CD4-positive, alpha-beta T cell (primary cell): ENCODE measurements at places on chromosomes 12 and 14. TPM values are rescaled to one million over a fixed set of nuclear protein-coding genes. Genes with fewer than 3 reads are reported as not detected.

The EPS8 gene
- 0.80 TPM for total RNA-seq

The HSP90AA1 gene
- 451 TPM for total RNA-seq

The EIF2S3B gene
- 1.1 TPM for total RNA-seq

The ABCD2 gene
- 2.2 TPM for total RNA-seq

The HNF1A gene
- not detected for total RNA-seq

The NGDN gene
- 146 TPM for total RNA-seq

The AMIGO2 gene
- 10.1 TPM for total RNA-seq

The POC1B gene
- total RNA-seq: 14.9 TPM

- H3K36me3 ChIP-seq: no peaks in the 10 kb centered on the region
- DNase-seq: no peak
- no peak overlapping the region for H3K27ac ChIP-seq
- no peak overlapping the region for H3K4me3 ChIP-seq
- no peaks in the 10 kb centered on the region for H3K27me3 ChIP-seq
- no peaks in the 10 kb centered on the region for H3K4me1 ChIP-seq
Observed at GRCh38 chr12:127223011-127223410, 1044.0 kb upstream of the TMEM132C start.

DNA sequence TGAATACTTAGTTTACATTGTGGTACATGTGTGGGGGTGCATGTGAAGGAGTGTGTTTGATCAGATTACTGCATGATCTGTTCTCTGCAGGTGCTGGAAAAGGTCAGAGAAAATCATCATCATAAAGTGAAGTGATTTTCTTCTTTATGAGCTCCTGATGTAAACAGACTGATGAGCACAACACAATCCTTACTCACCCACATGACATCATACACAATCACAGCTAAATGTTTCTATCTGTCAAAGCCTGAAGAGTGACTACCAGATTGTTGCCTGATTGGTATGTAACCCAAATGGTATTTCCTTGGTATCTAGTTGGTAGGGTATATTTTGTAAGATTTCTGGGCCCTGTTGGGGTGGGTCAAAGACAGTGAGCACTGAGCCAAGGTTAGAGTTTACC is 270.8 kb downstream of the FOXG1 start:
- no peaks in the 10 kb centered on the region for H3K36me3 ChIP-seq
- no peak overlapping the region for H3K27ac ChIP-seq
- H3K4me1 ChIP-seq: no peaks in the 10 kb centered on the region
- no peak for DNase-seq

DNA sequence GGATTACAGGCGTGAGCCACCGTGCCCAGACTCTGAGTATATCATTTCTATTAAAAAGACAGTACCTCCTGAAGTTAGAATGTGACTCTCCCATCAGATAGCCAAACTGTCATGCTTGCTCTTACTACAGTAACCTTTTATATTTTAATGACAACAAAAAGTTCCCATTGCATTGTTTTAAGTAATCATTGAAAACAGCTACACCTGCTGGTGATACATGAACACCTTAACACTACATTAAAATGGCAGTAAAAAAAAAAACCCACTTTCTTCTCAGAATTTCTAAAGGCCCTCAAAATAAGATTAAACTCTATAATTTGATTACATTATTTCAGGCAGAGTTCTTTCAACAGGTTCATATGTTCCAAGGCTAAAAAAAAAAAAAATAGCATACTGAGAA is 76.7 kb downstream of the SH2B3 start:
- H3K4me3 ChIP-seq: no peak overlapping the region
- H3K27ac ChIP-seq: no peak overlapping the region
- DNase-seq: no peak
- no peaks in the 10 kb centered on the region for H3K27me3 ChIP-seq
- H3K4me1 ChIP-seq: no peaks in the 10 kb centered on the region

DNA sequence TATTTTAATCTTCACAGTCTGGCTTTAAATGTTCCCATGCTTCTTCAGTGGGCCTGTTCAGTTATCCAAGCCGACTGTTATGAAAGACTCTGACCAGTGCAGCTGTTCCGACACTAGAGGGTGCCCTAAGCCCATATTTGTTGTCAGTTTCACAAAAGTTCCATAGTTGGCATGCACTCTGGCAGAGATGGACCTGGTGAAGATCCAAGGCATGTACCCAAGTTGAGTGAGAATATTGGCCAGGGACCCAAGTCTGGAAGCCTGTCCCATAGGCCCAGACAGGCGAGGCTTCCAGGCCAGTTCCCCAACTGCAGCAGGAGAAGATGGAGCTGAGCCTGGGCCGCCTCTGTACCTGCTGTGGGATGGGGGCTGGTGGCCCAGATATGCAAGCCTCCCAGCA is 27.4 kb upstream of the GUCY2C start:
- H3K4me1 ChIP-seq: no peaks in the 10 kb centered on the region
- H3K27me3 ChIP-seq: no peaks in the 10 kb centered on the region
- no peak overlapping the region for H3K27ac ChIP-seq
- DNase-seq: peak; percentile 48
- H3K36me3 ChIP-seq: no peaks in the 10 kb centered on the region

DNA sequence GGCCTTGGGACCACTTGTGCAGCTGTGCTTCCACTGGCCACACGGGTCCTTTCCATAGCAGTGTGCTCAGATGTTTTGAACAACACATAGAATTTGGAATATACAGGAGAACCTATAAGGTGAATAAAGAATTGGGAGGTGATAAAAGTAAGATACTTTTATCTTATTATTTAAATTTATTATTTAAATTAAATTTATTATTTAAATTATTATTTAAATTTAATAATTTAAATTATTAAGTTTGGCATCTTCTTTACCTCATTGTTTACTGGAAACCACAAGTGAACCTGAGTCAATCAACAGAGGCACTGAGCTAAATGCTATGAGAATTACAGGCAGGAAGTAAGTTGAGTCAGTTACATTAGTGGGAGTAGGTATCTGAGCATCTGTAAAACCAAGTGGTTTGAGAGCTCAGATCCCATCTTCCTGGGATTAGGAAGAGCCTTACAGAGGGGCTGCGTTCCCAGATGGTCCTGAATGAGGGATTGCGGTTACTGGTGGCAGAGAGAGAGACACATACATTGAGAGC is 103.1 kb downstream of the ESR2 start:
- H3K27me3 ChIP-seq: no peaks in the 10 kb centered on the region
- H3K36me3 ChIP-seq: peaks cover 64% of the 10 kb centered on the region
- no peak overlapping the region for H3K27ac ChIP-seq
- peaks cover 16% of the 10 kb centered on the region for H3K4me1 ChIP-seq
- DNase-seq: no peak

GRCh38 chr14:83709116-83709515 is 1820.8 kb upstream of the FLRT2 start:
- no peak overlapping the region for H3K4me3 ChIP-seq
- no peaks in the 10 kb centered on the region for H3K27me3 ChIP-seq
- no peaks in the 10 kb centered on the region for H3K4me1 ChIP-seq
- DNase-seq: no peak
- H3K27ac ChIP-seq: no peak overlapping the region

DNA sequence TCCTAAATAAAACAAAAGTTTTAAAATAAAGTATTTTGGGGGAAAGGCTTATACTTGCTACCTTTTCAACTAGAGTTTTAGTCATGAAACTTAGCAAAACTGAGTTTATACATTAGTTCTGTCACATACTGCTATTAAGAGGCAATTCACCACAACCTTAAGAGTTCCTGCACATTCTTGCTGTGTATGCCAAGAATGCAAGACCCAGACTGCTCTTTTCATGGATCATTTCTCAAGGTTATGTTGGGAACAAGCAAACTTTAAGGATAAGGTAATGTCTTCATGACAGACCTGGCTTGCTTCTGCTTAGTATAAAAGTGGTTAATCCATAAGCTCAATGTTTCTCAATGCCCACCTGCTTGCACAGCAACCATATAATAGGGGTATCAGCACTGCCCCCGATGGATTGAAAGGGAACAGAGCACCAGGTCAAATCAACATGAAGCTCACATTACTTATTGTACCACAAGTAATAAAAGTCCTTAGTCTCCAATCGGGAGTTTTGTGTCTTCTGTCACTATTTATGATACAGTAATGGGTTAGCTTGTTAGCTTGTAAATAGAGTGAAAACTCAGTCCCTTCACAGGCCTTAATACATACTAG is 67.6 kb downstream of the KIF21A start:
- H3K4me1 ChIP-seq: no peaks in the 10 kb centered on the region
- H3K4me3 ChIP-seq: no peak overlapping the region
- peak; percentile 13 for DNase-seq
- no peaks in the 10 kb centered on the region for H3K27me3 ChIP-seq

- no peak for DNase-seq
- H3K27me3 ChIP-seq: no peaks in the 10 kb centered on the region
- H3K27ac ChIP-seq: no peak overlapping the region
- no peaks in the 10 kb centered on the region for H3K4me1 ChIP-seq
Observed at GRCh38 chr14:90641168-90641567, 175.1 kb downstream of the TTC7B start.

GRCh38 chr14:76867516-76868453 is 41.6 kb downstream of the LRRC74A start:
- no peaks in the 10 kb centered on the region for H3K36me3 ChIP-seq
- peak overlapping the region; percentile 1 for H3K4me3 ChIP-seq
- no peaks in the 10 kb centered on the region for H3K27me3 ChIP-seq
- H3K4me1 ChIP-seq: peaks cover 33% of the 10 kb centered on the region
- peak; percentile 29 for DNase-seq

- H3K4me1 ChIP-seq: peaks cover 7% of the 10 kb centered on the region
- H3K4me3 ChIP-seq: no peak within 1 kb of the TSS
- H3K27me3 ChIP-seq: peaks cover 6% of the 10 kb centered on the region
- no peaks in the 10 kb centered on the region for H3K36me3 ChIP-seq
Observed at GRCh38 chr14:37172024-37172869, at the start of gene SLC25A21. Gene SLC25A21, minus strand, starts transcription at chr14:37172606.

DNA sequence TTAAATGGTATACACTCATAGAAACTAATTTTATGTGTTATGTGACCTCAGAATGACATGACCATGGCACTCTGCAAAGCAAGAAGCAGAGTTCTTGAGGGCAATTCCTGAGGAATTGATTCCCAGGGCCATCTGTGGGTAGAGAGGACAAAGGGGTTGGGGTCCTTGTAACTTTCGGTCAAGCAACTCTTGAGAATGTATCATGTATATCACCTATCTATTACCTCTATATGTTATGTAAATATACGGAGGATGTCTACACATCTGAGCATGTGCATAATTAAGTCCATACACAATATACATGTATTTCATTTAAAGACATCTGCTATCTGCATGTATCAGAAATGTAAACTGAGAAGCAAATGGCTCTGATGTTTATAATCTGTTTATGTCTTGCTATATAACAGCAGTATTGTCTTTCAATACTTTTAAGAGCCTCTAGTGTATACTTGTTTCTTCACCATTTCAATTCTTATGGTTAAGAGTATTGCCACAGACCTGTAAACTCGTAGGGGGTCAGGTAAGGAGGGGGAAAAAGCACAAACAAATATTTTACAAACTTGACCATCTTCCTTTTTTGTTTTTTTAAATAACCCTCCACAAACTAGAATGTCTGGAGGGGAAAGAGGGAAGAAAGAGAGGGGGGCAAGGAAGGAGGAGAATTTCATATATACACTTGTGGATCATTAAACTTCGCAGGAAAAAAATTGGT is 4.5 kb downstream of the FOXA1 start:
- H3K27me3 ChIP-seq: peaks cover 85% of the 10 kb centered on the region
- H3K4me3 ChIP-seq: no peak overlapping the region
- no peak for DNase-seq
- H3K27ac ChIP-seq: no peak overlapping the region

DNA sequence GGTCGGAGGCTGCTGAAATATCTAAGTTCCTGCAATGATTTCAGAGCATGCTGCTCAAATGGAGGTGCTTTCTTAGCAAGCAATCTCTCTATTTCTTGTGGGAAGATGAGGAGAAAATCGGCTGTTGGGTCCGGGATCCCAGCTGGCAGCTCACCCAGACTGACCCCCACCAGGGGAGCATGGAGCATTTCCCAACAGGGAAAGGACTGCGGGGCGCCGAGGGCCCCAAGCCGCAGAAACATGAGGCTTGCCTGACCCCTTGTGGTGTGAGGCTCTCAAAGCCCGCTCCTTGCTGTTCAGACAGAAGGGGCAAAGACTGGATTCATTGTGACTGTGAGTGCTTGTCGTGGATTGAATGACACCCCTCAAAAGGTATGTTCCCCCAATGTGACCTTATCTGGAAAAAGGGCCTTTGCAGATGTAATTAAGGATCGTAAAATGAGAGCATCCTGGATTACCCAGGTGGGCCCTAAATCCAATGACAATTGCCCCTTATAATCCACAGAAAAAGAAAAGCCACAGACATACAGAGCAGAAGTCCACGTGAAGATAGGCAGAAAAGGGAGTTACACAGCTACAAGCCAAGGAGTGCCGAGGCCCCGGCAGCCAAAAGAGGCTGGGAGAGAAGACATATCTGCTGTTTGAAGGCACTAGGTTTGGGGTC is 116.3 kb upstream of the VASH1 start:
- H3K36me3 ChIP-seq: no peaks in the 10 kb centered on the region
- no peak overlapping the region for H3K27ac ChIP-seq
- H3K4me3 ChIP-seq: no peak overlapping the region
- H3K27me3 ChIP-seq: peaks cover 15% of the 10 kb centered on the region
- no peaks in the 10 kb centered on the region for H3K4me1 ChIP-seq
- DNase-seq: no peak

GRCh38 chr12:131045705-131046460 is 92.2 kb downstream of the ADGRD1 start:
- H3K4me3 ChIP-seq: no peak overlapping the region
- H3K36me3 ChIP-seq: no peaks in the 10 kb centered on the region
- no peak for DNase-seq
- H3K27me3 ChIP-seq: no peaks in the 10 kb centered on the region
- H3K4me1 ChIP-seq: no peaks in the 10 kb centered on the region
- H3K27ac ChIP-seq: no peak overlapping the region

- H3K36me3 ChIP-seq: no peaks in the 10 kb centered on the region
- H3K27ac ChIP-seq: no peak overlapping the region
Observed at GRCh38 chr14:54299410-54300363, 97.1 kb upstream of the CDKN3 start.

DNA sequence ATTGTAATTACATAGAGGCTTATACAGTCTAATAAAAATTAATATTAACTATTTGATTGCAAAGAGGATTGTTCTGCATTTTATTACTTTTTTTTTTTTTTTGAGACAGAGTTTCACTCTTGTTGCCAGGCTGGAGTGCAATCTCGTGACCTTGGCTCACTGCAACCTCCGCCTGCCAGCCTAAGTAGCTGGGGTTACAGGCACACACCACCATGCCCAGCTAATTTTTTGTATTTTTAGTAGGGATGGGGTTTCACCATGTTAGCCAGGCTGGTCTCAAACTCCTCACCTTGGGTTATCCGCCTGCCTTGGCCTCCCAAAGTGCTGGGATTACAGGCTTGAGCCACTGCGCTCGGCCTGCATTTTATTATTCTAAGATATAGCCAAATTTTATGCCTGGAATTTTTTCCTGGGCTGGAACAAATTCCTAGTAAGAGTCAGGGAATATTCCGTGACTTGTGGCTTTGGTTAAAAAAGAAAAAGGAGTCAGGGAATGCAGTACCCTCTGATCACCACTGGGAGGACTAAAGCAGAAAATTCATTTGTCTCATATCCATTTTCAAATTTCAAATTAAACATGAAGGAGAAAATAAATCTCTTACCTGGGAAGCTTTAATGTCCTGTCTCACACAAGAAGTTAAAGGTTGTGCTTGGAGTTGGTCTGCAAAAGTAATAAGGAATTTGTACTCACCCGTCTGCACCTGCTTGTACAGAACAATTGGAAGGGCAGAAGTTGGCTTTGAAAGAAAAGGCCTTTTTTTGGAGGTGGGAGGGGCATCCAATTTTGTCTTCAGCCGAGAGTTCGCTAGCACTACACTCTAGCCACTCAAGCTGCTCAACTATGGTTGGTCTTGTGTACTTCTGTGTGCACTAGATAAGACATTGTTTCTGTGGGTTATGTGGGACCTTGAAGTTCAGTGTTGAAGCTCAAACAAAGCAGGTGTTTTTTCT is 8.7 kb downstream of the MARK3 start:
- H3K36me3 ChIP-seq: no peaks in the 10 kb centered on the region
- H3K27ac ChIP-seq: no peak overlapping the region
- H3K4me1 ChIP-seq: peaks cover 52% of the 10 kb centered on the region
- DNase-seq: no peak
- no peaks in the 10 kb centered on the region for H3K27me3 ChIP-seq
- no peak overlapping the region for H3K4me3 ChIP-seq
